ENCODE measurements at places on chromosomes 2 and 18. TPM values are rescaled to one million over a fixed set of nuclear protein-coding genes. Genes with fewer than 3 reads are reported as not detected.

DNA sequence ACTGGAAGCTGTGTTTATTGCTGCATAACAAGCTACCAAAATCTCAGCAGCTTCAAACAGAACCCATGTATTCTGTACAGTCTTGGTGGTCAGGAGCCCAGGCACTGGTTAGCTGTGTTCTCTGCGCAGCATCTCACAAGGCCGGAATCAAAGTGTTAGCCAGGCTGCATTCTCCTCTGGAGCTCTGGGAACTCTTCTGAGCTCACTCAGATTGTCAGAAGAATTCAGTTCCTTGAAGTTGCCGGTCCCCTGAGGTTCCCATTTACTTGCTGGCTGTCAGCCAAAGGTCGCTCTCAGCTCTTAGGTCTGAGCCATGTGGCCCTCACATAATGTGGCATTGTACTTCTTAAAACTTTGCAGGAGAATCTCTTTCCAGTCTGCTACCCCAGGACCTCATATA, 123.6 kb upstream of the SMIM21 start:
- DNase-seq = no peak

GRCh38 chr2:11683966-11684365, 14.0 kb upstream of the NTSR2 start:
- DNase-seq = no peak

- no peak for DNase-seq
Observed at GRCh38 chr2:24793761-24794435, 673 bp downstream of the CENPO start.

- peak; percentile 70 for DNase-seq
Observed at GRCh38 chr2:29223851-29224692, 108.9 kb downstream of the CLIP4 start.

DNA sequence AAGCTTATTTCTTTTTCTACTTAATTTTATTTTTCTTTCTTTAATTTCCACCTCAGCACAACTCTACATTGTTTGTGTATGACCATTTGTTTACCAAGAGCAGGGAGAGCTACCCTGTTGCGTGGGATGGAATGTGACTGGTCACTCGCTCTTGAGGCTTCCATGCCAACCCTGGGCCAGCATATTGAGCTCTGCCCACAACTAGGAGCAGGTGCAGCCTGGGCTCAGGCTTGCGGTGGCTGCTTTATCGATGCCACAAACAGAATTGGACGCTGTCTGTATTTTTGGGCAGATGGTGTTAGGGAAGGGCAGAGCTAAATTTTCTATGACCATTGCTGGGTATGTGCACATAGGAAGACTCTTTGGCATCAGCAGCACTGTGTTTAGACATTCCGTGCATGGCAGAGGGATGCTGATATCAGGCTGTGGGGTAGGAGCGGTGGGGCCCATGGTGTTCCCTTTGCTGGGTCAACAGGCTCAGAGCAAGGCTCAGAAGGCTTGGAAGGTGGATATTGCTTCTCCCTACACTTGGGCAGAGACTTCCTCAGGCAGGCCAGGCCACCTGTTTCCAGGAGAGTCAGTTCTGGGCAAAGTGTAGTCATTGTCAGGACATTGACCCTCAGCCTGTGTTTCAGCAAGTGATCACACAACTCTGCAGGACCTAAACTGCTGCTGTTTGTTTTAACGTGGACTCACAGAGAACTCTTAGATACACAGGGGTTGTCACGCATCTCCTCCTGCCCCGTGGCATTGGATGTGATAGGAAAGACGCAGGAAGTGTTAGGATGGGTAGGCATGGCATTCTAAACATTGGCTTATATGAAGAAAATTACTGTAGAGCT, 40.2 kb downstream of the TMEM182 start:
- DNase-seq = no peak

DNA sequence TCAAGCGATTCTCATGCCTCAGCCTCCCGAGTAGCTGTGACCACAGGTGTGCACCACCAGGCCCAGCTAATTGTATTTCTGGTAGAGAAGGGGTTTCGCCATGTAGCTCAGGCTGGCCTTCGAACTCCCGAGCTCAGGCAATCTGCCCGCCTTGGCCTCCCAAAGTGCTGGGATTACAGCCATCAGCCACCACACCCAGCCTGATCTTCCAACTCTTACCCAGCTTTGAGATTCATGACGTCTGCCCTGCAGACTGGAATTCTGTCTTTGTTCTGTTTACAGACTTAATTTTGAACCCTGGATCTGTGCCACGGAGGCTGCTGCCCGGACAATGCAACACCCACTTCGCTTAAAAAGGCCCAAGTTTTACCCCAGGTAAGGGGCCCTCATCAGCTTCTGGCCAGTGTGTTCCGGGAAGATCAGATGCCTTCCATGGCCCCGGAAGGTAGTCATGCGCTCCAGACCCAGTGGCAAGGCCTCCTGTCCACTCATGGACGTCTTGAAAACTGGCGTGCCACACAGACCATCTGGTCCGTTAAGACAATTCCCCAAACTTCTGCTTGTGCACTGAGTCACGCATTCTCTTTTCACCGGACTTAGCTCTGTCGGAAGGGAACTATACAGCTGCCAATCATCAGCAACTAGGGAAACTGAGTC, 5.5 kb downstream of the PXDN start:
- peak; percentile 10 for DNase-seq

GRCh38 chr2:3065928-3066327, 311.7 kb downstream of the EIPR1 start:
- no peak for DNase-seq

DNA sequence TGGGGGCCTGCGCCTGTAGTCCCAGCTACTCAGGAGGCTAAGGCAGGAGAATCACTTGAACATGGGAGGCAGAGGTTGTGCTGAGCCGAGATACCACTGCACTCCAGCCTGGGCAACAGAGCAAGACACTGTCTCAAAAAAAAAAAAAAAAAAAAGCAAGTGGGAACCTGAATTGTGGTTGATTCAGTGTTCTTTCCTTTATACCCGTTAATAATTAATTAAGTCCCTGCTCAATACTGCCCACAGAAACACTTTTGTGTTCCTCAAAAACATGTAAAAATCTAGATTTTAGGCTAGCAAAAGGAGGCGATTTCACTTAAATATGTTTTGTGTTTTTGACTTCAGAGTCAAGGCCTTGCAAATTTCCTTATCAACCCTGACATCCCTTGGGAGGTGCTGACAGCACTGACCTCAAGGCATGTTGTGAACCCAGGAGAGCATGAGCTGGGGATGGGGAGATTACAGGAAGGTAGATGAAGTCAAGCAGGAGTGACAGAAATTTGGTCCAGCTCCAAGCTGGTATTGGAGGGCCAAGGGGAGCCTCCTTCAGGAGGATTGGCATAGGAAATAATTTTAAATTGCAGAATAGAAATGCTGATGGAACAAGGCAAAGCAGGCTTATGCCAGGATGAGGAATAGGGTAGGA, 89.0 kb upstream of the PNPT1 start:
- DNase-seq = no peak

- DNase-seq = no peak
Observed at GRCh38 chr2:215880970-215881369, 132.4 kb downstream of the MREG start.

DNA sequence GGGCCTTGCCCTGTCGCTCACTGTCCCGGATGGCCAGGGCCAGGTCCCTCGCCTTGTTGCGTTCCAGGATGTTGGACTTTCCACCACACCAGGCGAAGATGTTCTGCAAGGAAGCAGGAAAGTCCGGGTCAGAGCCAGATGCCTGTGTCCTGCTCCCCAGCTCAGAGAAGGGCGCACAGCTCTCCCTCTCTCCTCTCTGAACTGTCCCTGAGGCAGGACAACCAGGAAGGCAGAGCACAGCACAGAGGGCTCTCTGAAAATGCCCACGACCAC, 11.0 kb downstream of the CAPG start:
- DNase-seq = no peak

DNA sequence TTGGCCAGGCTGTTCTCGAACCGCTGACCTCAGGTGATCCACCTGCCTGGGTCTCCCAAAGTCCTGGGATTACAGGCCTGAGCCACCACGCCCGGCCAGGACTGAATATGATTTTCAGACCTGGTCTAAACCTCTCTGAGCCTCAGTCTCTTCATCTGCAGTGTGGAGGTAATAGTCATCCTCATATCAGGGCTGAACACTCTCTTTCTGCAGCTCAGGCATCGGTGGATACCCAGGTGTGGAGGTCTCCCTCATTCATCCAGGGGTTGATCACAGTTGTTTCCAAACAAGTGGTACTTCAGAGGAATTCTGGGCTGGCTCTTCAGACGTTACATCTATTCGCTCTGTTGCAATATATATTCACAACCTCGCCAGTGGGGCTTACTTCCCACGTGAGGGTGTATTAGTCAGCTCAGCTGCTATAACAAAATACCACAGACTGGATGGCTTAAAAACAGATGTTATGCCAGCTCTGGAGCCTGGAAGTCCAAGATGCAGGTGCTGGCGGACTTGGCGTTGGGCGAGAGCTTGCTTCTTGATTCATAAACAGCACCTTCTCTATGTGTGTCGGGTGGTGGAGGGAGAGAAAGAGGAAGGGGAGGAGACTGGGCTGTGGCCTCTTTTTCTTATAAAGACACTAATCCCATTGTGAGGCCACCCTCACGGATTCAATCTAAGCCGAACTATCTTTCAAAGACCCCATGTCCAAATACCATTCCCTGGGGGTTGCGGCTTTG, 2.9 kb upstream of the MBP start:
- no peak for DNase-seq

DNA sequence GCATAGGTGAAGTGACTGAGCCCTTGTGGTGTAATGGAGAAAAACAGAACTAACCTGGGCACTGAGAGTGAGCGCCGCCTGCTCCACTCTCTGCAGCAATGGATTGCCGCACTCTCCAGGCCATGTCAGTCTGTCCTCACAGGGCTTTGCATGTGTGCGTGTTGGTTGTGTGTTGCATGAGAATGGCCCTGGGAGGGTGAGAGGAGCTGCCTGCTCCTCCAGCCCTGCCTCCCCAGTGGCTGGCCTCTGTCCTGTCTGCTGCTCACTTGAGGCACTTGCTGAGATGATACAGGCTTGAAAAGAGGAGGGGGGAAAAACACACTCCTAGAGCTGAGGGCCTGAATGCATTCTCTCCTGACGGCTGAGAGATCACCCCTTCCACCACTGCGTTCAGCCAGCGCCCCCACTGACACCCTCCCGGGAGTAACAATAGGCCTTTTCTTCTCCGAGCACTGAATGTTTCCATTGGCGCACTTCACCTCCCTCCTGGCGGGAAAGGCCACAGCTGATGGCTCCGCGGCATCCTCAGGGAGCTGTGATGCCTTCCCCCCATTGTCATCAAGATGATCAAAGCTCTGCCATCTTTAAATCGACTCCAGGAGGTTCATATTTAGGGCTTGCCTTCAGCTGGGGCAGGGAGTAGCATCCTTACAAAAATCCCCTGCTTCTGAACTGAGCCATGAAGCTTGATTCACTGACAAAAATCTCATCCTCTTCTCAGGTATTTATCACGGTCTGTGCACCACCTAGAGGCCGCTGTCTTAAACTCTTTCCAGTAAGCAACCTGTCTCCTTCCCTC, 49.9 kb upstream of the DAPL1 start:
- peak; percentile 57 for DNase-seq

DNA sequence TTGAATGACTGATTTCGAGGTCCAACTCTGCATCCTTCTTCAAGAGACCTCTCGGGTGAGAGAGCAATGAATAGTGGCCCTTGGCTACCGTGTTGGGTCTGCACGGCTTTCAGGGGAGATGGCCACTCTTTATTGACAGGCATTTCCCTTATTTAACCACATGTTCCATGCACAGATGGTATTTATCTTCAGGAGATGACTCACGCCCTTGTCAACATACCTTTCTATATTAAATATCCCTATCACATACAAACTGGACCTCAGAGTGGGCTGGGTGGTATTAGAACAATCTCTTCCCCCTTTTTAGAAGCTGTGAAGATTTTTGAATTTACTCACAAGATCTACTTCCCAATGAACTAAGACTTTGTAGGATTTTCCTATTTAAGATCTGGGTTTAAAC, 109.6 kb upstream of the CDC42EP3 start:
- no peak for DNase-seq

The ALPP gene
- not detected for total RNA-seq

The NCKAP5 gene
- total RNA-seq = 1.2 TPM

The HMSD gene
- not detected for total RNA-seq

The MC5R gene
- total RNA-seq = not detected

The NXPH2 gene
- 0.11 TPM for total RNA-seq

The HRH4 gene
- total RNA-seq = not detected

The TNFAIP6 gene
- total RNA-seq = 0.95 TPM

The AKAIN1 gene
- 3.0 TPM for total RNA-seq

The COPS8 gene
- total RNA-seq = 47.3 TPM

The ANKRD30B gene
- not detected for total RNA-seq

The POTEJ gene
- not detected for total RNA-seq

The ZAP70 gene
- total RNA-seq = 1.1 TPM
